Fibroblast of skin of abdomen (primary cell): ENCODE measurements at places on chromosomes 11 and 22.

GRCh38 chr11:114129699-114130098 lies 70.2 kb downstream of the ZBTB16 start:
- no peak for DNase-seq

DNA sequence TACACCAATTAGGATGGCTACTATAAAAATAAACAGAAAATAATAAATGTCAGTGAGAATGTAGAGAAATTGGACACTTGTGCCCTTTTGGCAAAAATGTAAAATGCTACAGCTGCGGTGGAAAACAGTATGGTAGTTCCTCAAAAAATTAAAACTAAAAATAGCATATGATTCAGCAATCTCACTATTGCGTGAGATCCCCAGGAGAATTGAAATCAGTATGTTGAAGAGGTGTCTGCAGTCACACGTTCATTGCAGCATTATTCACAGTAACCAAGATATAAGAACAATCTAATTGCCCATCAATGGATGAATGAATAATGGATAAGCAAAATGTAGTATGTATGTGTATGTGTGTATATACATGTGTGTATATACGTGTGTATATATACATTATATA lies 6.8 kb downstream of the OR52N2 start:
- no peak for DNase-seq

GRCh38 chr22:40037320-40037719 lies 42.6 kb downstream of the FAM83F start:
- no peak for DNase-seq

DNA sequence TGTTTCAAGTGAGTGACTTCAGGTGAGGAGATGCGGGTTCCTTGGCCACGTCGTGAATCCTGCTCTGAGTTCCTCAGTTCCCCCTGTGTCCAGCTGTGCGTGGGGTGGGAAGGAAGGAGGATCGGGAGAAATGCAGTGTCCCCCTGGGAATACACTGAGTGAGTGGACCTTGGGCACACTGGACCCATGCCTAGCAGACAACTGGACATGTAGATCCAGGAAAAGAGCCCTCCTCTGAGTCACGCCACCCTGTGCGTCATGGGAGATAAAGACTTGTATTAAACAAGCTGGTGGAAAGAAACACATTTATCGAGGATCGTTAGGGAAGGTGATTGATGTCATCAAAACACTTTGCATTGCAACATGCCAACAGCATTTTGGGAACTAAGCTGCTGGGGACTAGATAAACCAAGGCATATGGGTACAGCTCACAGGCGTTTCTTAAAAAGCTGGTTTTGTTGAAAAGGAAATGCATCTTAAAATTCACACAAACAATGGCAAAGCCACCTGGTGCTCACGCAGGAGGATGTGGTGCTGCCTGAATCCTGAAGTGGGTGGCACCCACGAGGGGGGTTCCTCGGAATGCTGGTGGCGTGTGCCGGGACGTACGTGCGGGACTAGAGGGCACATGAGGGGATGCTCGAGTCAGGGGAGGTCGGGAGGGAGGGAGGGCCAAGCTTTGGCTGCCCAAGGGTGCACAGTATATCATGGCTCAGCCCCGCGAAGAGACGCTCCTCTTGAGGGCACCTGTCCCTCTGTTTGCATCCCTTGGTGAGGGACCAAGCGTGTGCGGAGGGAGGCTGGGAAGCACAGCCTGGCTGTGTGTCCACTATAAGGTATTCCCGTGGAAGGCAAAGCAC lies 303.5 kb downstream of the TBC1D22A start:
- no peak for DNase-seq

- DNase-seq: peak; percentile 89
Observed at GRCh38 chr11:45457649-45458048, 171.5 kb upstream of the SYT13 start.

DNA sequence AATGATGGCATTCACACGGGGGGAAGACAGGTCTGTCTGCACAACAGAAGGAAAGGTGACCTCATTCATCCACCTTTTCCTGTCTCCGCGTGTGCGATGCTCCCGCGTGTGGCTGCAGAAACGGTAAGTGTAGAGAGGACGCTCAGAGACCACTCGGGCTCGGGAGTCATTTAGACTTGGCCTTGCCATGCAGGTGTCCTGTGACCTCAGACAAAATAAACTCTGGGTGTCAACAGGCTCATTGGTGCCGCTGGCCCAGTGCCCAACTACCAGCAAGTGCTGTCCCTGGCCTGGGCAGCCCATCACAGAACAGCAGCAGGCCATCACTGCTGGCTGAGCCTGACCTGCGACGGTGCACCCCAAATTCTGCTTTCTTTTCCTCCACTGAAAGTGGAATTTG lies 48.1 kb upstream of the ARFGAP3 start:
- no peak for DNase-seq

DNA sequence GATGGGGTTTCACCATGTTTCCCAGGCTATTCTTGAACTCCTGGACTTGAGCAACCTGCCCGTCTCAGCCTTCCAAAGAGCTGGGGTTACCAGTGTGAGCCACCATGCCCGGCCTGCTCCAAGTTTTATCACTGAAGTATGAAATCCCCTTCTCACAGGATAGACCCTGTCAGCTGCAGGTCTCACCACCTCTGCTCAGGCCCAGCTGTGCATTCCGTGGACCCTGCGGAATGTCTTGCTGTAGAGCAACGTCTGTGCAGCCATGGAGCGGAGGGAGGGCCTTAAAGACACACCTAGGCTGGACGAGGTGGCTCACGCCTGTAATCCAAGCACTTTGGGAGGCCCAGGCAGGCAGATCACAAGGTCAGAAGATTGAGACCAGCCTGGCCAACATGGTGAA lies 625.4 kb downstream of the BRD1 start:
- DNase-seq: no peak

GRCh38 chr22:36344106-36344827 lies 43.5 kb downstream of the MYH9 start:
- no peak for DNase-seq

GRCh38 chr22:16963189-16963945 lies 44.7 kb downstream of the GAB4 start:
- DNase-seq: no peak

- DNase-seq: peak; percentile 83
Observed at GRCh38 chr22:28443526-28443876, 236.1 kb downstream of the TTC28 start.

DNA sequence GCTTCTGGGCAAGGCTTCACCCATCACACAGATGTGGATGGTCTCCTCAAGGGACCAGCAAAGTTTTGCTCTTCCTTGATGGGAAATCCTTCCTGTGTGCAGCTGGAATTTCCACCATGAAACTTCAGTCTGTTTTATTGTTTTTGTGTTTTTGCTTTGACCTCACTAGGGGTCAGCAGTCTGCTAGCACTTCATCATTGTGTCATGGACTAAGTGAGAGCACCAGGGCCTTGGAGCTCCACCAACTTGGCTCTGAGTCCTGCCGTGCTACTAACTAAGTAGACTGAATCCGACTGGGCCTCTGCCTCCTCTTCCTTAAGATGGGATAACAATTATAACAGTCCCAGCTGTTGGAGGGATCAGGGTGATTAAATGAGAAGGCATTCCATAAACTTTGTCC lies 305.8 kb upstream of the NCAM1 start:
- peak; percentile 88 for DNase-seq

DNA sequence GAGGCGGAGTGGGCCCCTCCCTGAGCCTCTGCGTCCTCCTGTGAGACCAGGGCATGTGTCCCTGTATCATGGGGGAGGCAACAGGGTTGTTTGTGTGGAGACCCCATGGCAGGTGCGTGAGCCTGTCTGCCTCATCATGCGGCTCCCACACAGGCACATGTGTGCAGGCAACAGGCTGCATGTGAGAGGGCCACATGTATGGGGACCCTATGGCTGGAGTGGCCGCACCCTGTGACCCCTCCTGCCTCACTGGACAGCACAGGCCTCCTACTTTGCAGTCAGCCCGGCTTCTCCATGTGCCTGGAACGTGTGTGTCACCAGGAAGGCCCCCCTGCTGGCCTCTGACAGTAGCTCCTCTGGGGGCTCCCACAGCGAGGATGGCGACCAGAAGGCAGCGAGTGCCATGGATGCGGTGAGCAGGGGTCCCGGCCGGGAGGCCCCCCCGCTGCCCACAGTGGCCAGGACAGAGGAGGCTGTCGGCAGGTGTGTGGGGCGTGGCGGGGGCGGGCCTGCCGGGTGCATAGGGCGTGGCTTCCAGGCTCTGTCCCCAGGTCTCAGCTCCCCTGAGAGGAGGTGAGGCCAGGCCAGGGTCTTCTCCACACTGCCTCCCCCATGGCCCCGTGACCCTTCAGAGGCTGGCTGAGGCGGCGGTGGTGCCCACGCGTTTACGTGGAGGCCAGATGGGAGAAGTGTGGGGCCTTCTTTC lies 34.1 kb downstream of the SBF1 start:
- DNase-seq: no peak

DNA sequence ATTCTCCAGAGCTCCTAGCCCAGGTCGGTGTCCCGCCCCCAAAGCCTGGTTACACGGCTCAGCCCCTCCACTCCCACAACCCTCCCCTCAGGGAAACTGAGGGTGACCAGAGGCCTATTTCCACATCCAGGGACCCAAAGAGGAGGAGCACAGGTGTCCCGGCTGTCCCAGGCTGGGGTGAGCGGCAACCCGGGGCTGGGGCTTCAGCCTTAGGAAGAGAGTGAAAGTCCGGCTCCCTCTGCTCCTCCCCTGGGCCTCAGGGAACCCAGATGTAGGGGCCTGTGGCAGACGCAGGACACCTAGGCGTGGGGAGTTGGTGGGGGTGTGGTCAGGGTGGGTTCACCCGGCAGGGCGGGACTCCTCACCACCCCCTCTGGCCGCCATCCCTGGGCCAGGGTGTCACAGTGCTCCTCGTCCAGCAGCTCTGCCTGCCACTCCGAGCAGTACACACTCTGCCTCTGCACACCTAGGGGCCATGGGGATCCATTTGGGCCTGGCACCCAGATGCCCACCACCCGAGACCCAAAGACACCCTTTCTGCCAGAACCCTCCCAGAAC lies 63.1 kb downstream of the ARFGAP3 start:
- DNase-seq: no peak

DNA sequence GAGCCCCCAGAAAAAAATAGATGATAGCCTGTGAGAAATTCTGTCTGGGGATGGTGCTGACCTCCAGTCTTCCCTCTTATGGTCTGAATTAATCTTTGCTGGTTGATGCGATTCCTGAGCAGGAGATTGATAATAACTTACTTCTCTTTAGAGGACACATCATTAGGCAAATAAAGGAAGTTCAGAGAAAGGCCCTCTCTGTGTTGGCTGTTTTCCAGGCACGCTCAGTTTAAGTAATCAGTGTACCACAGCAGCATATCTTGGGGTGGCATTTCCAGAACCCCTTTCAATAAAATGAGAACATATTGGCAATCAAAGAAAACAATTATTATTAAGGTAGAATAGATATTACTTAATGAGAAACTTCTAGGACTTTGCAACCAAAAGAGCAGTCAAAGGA lies 1129.3 kb upstream of the RAG2 start:
- DNase-seq: no peak

DNA sequence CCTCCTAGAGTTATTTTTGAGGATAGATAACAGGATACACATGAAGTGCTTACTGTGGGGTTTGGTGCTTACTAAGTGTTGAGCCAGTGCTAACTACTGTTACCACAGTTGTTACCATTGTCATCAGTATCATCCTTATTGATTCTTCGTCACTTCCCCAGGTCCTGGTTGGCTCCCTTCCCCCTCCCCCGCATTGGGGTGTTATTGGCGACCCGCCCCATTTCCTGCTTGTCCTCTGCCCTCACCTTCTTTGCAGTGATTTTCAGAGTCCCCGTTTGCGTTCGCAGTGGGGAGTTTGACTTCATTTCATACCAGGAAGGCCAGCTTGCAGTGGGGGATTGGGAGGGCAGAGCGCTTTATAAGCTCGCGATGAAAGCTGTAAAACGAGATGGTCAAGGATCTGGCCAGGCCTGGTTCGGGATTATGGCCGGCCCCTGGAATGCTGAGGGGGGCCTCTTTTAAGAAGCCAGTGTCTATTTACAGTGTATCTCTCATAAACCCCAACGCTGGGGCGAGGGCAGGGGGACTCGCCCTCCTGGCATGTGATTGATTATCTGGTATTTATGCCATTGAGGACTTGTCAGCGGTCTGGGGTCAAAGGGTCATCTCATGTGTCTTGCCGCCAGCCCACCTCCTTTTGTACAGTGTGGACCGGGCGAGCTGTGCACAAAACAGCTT lies 84.6 kb upstream of the NNMT start:
- DNase-seq: no peak

- no peak for DNase-seq
Observed at GRCh38 chr11:17864478-17864941, 129.9 kb downstream of the KCNC1 start.

GRCh38 chr11:107731941-107732688 lies 20.3 kb upstream of the SLN start:
- peak; percentile 29 for DNase-seq

DNA sequence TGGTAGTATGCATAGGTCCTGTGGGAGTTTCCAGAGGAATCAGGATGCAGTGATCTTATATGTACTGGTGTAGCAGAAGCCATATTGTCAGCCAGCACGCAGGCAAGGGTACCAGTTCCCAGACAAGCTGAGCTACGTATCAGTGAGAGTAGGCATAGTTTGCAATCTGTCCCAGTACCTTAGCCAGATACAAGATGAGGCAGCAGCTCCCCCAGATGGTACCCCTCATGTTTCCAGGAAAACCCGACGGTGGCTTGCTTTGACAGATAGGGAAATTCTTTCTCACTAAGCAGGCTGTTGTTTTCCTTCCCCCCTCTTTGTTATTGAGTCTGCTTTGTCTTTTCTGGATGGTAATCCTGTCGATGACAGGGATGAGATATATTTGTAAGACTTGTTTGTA lies 109.7 kb upstream of the RRM1 start:
- peak; percentile 18 for DNase-seq

- DNase-seq: no peak
Observed at GRCh38 chr11:106011481-106011880, 10.6 kb downstream of the MSANTD4 start.

GRCh38 chr11:60934124-60934789 lies 10.0 kb downstream of the TMEM132A start:
- no peak for DNase-seq

DNA sequence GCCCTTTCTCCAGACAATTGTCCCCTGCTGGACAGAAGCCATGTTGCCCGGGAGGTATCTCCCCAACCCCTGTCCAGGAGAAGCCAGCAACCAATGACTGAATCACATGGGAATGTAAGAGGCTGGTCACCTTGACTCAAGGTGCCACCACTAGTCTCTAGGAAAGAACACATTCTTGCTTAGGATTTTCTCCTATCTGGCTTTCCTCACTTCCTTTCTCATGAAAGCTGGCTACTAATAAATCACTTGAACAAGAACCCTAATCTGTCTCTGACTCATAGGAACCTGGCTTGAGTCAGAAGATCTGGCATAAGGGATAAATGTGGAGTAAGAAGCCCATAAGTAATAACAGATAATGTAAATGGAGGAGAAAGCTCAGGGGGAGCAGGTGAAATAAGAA lies 101.4 kb upstream of the C11orf87 start:
- peak; percentile 81 for DNase-seq

GRCh38 chr22:18031695-18032454 lies 7.5 kb upstream of the MICAL3 start:
- DNase-seq: peak; percentile 95

DNA sequence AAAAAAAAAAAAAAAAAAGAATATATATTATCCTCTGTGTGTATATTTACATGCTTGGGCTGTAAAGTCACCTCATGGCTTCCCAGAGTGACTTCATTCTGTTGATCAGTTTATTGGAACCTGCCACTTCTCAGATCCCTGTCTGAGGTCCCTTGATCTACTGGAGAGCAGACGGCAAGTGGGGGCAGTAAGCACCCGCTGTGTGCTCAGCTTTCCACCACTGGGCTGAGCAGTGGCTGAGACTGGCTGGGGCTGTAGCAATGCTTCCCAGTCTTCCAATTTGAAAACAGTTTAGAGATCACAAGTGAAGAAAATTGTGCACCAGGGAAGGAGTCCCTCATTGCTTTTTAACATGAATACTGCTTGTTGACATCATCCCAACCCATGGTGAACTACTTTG lies 6.9 kb upstream of the RBM4B start:
- DNase-seq: no peak

GRCh38 chr22:19555651-19556050 lies 31.4 kb upstream of the CLDN5 start:
- DNase-seq: no peak
